ENCODE measurements at places on chromosomes 12 and 14. TPM values are rescaled to one million over a fixed set of nuclear protein-coding genes. Genes with fewer than 3 reads are reported as not detected.
A peak's percentile ranks its signal among the peaks of the same experiment; 100 is the strongest.

Gene VWF
- total RNA-seq, result 267 TPM

Gene COX8C
- not detected for total RNA-seq

Gene OAS2
- total RNA-seq, result 9.5 TPM

Gene MYH6
- not detected for total RNA-seq

Gene AMN
- total RNA-seq, result 0.66 TPM

Gene LTB4R2
- total RNA-seq, result 11.1 TPM

Gene CPNE6
- not detected for total RNA-seq

Gene CSRP2
- total RNA-seq, result 89.5 TPM

GRCh38 chr12:68237619-68238018, 12.0 kb upstream of the IL26 start:
- no peak for DNase-seq

- no peak for DNase-seq
Observed at GRCh38 chr14:39310051-39310450, 76.3 kb downstream of the MIA2 start.

GRCh38 chr12:92634730-92635129, 68.1 kb upstream of the PLEKHG7 start:
- no peak for DNase-seq

- DNase-seq, result no peak
Observed at GRCh38 chr12:107296681-107297089, 203.3 kb upstream of the CRY1 start.

GRCh38 chr14:101586531-101587430, 25.5 kb downstream of the DIO3 start:
- DNase-seq, result peak; percentile 33

DNA sequence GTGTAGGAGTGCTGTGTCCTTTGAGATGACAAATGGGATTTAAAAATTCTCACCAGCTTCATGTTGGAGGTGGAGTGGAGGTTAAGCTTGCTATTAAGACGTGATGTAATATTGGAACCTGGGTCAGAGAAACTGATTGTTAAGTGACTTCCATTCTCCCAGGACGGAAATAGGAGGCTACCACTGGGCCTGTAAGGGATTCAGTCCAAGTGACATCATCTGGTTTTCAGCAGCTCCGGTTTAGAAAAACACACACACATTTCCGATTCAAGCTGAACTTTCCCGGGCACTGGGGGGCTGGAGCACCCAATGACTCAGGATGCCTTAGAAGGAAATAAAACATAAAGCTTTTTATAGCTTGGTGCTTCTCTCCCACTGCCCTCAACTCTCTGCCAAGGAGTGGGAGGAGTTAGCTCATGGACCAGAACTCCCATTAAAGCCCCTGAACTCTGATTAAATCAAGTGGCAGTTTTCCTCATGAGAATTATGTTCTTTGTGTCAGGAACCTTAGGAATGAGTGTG, 12.4 kb downstream of the CALM1 start:
- DNase-seq, result no peak

DNA sequence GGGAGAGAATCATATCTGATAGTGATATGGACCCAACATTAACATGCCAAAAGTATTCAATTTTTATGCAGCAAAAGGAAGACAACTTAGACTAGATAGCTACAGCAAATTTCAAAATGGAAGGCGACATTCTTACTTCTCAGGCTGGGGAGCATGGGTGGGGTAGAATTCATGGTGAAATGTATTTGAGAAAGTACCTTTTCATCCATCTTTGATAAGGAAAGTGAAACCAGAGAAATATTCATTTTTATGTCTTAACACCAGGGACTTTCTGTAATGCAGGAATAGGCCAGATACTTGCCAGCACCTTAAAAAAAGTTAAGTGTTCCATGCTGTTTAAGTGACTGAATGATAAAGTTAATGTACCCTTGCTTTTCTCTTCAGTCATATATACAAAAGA, 13.4 kb downstream of the BTG1 start:
- DNase-seq, result no peak

- no peak for DNase-seq
Observed at GRCh38 chr12:48334808-48335207, 15.9 kb downstream of the ZNF641 start.

DNA sequence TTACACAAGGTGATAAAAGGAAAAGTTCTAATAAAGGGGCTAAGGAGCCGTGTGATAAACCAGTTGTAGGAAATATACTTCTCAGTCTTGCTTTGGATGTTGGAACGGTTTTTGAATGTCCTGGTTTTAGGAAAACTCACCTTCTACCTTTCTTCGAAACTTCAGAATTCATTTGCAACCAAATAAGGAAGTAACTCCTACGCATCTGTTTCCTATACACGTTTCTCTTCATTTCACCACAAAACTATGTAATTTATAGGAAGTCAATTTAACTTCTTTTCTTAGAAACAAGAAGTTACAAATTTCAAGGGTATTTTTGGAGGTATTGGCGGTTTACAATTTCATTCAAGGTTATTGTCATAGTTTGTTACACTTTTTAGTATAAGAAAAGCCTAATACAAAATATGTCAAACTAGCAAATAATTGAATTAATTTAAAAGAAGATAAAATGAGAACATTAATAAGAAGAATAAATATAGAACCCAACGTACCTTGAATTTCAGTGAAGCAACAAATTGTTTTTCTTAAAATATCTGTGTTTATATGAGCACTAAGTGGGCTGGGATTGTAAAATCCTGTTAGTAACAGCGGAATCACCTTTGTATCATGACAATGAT, 33.2 kb upstream of the CD69 start:
- DNase-seq, result no peak

GRCh38 chr14:37081218-37081617, 91.2 kb downstream of the SLC25A21 start:
- no peak for DNase-seq

DNA sequence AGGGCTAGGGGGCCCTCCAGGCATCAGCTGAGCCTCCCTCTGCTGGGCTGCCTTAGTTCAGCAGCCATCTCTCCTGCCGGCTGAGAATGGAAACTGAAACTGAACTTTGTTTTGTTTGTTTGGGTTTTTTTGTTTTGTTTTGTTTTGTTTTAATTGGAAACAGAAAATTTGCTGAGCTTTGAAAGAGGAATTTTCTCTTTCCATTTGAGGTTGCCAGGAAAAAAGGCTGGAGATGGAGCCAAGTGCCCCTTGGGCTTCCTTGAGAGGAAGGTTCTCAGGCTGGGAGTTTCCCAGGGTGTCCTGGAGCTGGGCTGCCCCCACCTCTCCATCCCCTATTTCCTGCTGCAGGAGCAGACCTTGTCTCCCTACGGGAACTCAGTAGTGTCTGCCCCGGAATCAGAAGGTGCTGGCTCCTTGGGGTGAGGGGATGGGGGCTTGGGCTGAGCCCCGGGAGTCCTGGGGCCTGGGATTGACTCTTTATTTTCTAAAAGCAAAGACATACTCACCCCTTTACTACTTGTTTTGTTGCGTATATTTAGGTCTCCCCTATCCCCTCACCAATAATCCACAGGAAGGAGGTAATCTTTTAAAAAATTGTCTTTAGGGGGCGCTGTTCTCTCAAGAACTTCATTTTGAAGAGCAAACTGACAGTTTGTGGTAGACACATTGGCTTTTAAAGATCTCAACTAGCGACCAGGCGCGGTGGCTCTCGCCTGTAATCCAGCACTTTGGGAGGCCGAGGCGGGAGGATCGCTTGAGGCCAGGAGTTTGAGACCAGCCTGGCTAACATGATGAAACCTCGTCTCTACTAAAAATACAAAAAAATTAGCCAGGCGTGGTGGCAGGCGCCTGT, 21.3 kb upstream of the OASL start:
- DNase-seq, result no peak

DNA sequence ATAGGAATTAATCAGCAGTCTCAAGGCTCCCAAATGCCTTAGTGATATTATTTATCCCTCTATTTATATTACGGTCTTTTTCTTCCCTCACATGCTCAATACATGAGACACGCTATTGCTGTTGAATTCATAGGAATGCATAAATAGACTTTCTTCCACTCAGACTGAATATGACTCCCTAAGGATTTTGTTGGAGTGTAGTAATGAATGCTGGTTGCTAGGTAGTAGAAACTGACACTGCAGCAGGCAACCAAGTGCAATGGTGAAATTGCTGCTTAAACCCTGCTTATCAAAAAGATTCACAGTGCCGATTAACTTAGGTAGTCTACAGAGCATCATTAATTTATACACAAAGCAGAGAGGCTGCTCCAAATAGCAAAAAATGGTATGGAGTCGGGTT, 168.2 kb downstream of the KCNC2 start:
- no peak for DNase-seq

DNA sequence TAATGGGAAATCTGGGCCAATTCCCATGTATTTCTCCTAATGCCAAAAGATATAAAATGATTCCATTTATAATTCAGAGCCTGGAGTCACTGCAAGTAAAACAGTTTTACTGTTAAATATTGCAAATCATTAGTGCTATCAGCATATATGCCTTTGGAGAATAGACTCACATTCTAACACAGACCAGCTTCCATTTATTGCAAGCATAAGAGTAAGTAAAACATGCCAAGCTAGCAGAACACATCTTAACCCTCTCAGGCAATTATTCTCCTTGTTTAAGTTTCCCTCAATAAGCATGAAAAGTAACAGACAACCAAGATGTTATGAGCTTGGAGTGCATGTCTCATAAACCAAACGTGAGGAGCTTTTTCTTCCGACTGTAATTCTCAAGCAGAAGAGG, 173.9 kb upstream of the GRIP1 start:
- no peak for DNase-seq

- peak; percentile 45 for DNase-seq
Observed at GRCh38 chr14:68774771-68775613, 17.9 kb downstream of the ZFP36L1 start.

DNA sequence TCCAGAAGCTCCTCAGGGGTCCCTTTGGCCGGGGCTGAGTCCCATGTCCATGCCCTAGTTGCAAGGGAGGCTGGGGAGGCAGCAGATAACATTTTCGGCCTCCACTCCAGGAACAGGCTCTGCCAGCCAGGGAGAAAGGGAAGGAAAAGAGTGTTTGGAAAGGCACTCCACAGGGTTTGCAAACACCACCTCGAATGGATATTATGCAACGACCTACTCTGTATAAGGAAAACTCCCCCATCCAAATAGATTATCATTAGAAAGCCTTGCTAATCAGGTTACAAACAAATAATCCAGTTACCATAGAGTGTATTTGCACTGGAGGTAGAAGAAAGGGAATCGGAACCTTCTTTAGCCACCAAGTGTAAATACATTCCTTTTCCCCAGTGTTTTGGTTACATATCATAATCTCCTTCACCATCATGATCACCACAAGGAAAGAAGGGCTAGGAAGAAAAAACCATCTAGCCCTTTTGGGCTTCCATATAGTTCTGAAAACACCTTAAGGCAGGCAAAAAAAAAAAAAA, 40.4 kb downstream of the TMCC3 start:
- no peak for DNase-seq

GRCh38 chr12:119229837-119230236, 51.1 kb downstream of the HSPB8 start:
- DNase-seq, result no peak

GRCh38 chr14:23322568-23323517, 1.6 kb downstream of the PABPN1 start:
- no peak for DNase-seq

- DNase-seq, result no peak
Observed at GRCh38 chr14:50139192-50139591, 22.8 kb upstream of the VCPKMT start.

GRCh38 chr12:40170593-40170992, 54.2 kb upstream of the LRRK2 start:
- no peak for DNase-seq

- no peak for DNase-seq
Observed at GRCh38 chr12:2544230-2544629, 250.5 kb upstream of the FKBP4 start.

Measured in breast epithelium (tissue), 4 donors.